ENCODE measurements at places on chromosomes 7 and 10.

DNA sequence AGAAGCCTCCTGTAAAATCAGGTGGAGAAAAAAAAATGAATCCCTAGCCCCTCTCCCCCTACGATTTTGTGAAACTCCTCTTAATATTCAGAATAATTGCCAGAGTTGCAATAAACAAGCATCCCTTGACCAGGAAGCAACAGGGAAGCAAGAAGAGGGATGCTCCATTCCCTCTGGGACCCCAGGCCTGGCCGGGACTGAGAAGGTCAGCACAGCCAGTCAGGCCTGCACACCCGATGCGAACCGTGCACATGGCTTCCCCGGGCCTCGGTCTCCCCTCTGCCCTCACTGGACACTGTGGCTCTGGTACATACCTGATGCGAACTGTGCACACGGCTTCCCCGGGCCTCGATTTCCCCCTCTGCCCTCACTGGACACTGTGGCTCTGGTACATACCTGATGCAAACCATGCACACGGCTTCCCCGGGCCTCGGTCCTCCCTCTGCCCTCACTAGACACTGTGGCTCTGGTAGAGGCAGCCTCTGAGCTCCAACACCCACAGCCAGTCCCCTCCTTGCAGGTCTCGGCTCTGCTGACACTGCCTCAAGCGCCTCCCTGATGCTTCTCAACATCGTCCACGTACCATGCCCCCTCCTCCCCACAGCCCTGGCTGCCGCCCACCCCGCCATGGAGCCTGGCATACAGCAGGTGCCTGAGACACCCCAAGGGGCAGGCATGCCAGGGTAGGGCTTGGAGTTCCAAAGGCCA is 138.6 kb downstream of the DIP2C start:
- DNase-seq = no peak

- DNase-seq = no peak
Measured at GRCh38 chr7:130380861-130381455, 664 bp downstream of the CPA1 start.

GRCh38 chr10:62057850-62058249 is 156.4 kb downstream of the ARID5B start:
- no peak for DNase-seq

DNA sequence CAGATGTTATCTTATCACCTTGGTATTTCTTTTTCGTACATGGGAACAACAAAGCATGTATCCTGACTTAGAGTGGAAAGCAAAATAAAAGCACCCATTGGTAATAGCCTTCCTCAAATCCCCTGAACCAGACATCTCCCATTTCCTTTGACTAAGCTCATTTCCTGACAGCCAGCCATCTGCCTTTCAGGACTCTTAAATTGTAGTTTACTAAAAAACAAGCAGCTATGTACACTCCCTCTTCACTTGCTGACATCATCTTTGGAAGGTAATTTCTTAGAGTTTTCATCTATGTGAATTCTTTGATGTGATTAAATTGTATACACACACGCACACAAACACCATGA is 40.7 kb downstream of the ARL4A start:
- DNase-seq = no peak

Measured in NCI-H187 (cell line).